NK-92 treated with Interleukin-12 subunit alpha and Interleukin-12 subunit beta, amount 100 ng/mL, for 24 hours (cell line): ENCODE measurements at places on chromosomes 1 and 21.
A peak's percentile ranks its signal among the peaks of the same experiment; 100 is the strongest.

GRCh38 chr1:12063141-12064072 lies at the start of gene TNFRSF8:
TNFRSF8 (plus strand) TSS chr1:12063303; CDS start chr1:12063599, 296 bp downstream.
- peak; percentile 36 for DNase-seq

DNA sequence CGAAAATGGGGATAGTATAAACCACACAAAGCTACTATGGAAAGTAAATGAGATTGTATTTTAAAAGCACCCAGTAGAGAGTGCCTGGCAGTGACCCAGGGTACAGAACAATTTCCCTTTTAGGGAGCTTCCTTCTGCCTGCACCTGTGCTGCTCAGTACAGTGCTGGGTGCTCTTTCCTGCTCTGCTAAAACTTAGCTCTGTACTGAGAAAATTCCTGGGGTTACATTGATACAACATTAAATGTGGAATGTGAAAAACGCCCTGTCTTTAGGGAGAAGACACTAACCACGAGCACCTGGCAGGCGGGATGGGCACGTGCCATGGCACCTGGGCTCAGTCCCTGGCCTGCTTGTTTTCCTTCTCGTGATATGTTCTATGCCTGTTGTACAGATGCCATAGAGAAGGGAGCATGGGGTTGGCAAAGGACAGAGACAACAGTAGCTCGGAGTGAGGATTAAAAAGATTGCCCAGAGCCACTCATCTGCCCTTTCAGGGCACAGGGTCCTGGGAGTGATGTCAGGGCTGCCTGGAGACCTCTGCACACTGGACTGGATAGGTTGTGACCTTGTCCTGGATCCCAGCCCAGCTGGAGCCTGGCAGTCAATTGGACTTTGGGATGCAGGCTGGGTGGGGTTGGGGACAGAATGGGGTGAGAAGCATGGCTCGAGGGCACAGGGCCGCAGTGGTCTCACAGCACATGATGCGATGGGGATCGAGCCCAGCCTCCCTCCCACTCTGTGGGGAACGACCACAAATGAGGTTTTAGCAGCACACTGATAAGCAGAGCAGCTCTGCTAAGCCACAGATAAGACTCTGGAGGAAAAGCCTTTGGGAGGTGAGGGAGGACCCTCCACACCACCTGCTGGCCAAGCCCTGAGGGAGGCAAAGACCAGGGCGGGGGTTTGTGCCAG lies 4.2 kb downstream of the SPATA46 start:
- DNase-seq = no peak

DNA sequence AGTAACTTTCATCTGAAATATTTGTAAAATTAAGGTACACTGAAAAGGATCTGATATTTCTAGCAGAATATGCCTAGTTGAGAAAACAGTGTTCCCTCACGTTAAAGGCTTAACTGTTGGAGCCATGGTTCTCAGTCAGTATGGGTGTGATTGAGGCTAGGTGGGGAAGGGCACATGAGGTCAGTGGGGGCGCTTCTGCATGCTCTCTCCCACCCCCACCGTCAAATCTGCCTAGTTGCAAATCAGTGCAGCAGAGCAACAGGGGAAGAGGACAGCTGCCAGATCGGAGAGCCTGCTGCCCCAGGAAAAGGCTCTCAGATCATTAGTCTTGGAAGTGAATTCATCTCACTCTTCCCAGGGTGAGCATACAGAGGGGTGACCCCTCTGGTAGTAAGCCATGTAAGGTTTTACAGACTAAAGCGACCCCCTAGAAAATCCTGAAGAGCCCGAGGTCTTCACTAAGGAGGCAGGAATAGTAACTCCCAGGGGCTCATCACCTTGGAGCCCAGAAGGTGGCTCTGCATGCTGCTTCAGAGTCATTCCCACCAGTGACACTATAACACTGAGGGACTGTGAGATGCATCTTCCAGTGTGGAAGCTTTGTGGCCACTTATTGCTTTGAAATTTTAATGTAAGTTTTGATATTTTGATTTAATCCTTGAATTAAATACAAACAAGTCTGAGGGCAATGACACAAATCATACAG lies 83.1 kb upstream of the BARHL2 start:
- no peak for DNase-seq

GRCh38 chr1:232856541-232856940 lies 51.3 kb downstream of the MAP10 start:
- DNase-seq = no peak

- no peak for DNase-seq
Observed at GRCh38 chr21:14548779-14549178, 2.7 kb upstream of the SAMSN1 start.

- DNase-seq = no peak
Observed at GRCh38 chr1:179143322-179143721, 61.5 kb downstream of the TOR3A start.
